ENCODE measurements at places on chromosomes 6 and 20.

DNA sequence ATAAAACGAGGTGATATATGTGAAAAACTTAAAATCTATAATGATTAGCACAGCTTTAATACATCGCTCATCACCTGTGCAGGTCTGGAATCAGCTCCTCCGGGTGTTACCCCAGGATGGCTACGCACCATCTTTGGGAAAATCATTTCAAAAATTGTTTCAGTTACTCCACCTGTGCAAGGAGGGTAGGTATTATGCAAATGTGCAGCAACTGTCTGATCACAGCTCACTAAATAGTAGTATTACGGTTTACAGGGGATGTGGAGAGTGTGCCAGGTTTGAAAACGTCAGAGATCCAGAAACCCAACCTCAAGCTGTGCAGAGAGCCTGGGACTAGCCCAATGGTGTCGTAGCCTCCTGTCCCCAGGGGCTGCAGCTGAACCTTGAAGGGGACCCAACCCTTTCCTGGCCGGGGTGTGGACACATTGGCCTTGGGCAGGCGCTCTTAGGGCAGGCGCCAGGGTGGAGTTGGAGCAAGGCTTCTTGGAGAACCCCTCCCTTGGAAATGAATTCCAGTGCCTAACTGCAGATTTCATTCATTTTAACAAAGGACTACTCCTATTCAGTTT lies 24.2 kb upstream of the SGK1 start:
- no peak for DNase-seq

- no peak for DNase-seq
These were observed 29.8 kb upstream of the NEDD9 start for GRCh38 chr6:11262242-11262641.

DNA sequence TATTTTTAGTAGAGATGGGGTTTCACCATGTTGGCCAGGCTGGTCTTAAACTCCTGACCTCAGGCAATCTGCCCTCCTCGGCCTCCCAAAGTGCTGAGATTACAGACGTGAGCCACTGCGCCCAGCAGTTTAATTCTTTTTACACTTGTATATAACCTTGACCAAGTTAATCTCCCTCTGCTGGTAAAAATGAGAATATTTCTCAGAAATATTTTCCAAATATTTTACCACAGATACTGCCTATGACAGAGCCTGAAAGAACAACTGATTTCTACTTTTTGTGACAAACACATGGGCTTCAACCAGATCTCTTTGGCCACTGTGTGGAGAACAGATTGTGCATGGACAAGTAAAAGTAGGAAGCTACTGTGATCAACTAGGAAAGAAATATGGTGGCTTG lies 21.2 kb upstream of the NHSL1 start:
- DNase-seq, result no peak

- DNase-seq, result peak; percentile 58
These were observed 577 bp upstream of the LRRC1 start for GRCh38 chr6:53794137-53794719.

DNA sequence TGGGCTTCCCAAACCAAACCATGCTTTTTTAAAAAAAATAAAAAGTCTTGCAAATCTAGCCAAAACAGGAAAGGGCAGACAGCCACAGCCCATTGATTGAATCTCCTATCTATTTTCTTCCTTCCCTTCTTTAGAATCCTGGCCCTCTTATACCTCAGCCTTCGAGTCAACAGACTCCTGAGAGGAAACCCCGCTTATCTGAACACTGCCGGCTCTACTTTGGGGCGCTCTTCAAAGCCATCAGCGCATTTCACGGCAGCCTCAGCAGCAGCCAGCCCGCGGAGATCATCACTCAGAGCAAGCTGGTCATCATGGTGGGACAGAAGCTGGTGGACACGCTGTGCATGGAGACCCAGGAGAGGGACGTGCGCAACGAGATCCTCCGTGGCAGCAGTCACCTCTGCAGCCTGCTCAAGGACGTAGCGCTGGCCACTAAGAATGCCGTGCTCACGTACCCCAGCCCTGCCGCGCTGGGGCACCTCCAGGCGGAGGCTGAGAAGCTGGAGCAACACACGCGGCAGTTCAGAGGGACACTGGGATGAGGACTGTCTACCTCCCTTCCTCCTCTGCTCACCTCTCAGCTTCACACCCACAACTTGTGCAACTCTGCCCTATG lies 10.1 kb upstream of the RTF2 start:
- DNase-seq, result no peak

All from stimulated activated naive CD8-positive, alpha-beta T cell treated with anti-CD3 and anti-CD28 coated beads, Interleukin-15, Interleukin-2, amounts not matched to agents 100 U/mL and 50 U/mL, for 24 hours (primary cell).